ENCODE measurements at places on chromosomes 4 and X.

GRCh38 chr4:9904976-9905587, 116.2 kb downstream of the SLC2A9 start:
- DNase-seq, result no peak

DNA sequence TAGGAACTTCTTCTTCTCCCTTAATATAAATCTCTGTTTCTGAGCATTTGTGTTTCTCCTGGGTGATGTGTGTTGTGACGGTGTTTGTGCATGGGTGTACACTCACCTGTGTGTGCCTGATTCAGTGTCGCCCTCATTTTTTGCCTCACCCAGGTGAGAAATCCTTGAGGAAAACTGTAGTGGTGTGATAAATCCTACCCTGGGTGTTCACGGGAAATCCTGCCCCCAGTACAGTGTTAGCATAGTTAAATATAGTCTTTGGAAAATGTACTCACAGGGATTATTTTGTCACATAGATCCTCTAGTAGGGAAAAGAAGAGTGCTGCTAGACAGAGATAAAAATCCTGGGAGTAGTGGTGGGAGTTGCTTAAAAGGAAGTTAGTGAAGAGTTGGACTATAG, 291.9 kb upstream of the PITX2 start:
- DNase-seq, result no peak

- no peak for DNase-seq
These were observed 11.9 kb downstream of the HSD17B13 start for GRCh38 chr4:87310691-87311335.

DNA sequence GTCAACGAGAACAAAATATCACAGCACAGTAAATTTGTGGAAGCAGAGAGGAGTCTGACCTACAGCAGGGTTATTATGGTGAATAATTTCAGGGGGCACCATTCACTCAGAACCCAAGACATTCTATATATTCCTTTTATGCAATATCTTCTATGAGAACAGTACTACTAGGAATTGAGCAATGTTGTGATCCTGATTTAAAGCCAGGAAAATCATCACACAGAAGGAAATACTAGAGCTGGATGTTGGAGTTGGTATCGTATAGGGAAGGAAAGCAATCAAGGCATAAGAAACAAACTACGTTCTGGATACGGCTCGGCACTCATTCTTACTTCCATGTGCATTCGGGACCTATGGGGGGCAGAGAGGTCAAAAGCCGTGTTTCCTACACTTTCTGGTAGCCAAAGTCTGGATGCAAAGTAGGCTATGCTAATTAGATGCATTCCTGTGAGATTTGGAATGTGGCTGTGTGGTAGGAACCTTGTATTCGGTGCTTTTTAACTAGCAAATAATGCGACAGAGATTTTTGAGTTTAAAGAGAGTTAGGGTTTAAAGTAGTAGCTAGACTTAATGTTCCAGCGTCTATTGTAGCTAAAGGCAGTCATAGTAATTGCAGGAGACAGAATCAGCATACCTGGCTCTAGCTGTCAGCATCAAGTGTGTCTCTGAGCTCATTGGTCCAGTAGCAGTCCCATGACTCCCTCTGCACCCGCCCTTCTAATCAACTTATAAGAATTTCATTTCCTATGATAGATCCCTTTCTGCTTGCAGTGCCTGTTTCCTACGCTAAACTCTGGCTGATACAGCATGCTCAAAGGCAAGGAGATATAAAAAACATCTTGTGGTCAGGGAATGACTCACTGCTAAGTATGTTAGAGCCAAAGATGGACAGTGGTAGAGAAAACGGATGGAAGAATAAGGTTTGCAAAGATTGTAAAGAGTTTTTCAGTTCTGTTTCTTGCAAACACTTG, 43.3 kb upstream of the PDGFC start:
- no peak for DNase-seq

- DNase-seq, result no peak
These were observed 406.2 kb upstream of the PCDH7 start for GRCh38 chr4:30314001-30314400.

DNA sequence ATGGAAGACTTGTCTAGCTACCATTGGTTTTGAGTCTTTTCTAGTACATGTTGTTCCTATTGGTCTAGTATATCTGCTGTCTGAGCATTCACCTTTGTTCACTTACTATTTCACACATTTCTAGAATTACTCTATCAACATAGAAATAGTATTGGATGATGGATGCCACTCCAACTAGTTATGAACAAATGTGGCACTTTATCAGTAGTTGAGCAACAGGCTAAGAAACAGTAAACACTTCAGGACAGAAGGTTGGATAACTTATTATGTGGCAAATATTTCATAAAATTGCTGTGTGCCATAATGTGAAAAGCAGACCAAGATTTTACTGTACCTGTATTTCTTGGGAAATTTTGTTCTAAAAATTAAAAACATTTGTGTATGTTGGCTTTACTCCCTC, 42.4 kb upstream of the GLRA3 start:
- no peak for DNase-seq

DNA sequence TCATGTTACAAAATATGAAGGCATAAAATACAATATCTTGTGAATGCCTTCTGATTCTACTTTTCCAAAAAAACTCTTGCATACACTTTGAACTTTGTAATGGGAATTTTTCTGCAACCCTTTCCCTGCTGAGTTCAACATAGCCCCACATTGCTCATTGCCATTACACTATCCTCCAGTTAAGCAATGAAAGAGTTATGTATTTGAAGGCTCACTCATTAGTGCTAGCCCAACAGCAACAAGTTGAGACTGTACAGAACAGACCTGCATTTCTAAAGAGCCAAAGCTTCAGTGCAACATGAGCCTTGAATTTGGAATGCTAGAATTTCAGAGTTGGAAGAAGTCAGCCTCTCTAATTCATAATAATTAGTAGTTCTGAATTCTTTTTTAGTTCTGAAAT, 44.4 kb upstream of the STAG2 start:
- no peak for DNase-seq

- no peak for DNase-seq
These were observed 12.6 kb upstream of the RAPGEF2 start for GRCh38 chr4:159090255-159090654.

- DNase-seq, result no peak
These were observed 68.9 kb downstream of the HTRA3 start for GRCh38 chr4:8338351-8338961.

- DNase-seq, result no peak
These were observed 17.3 kb upstream of the TBC1D14 start for GRCh38 chr4:6892190-6892908.

DNA sequence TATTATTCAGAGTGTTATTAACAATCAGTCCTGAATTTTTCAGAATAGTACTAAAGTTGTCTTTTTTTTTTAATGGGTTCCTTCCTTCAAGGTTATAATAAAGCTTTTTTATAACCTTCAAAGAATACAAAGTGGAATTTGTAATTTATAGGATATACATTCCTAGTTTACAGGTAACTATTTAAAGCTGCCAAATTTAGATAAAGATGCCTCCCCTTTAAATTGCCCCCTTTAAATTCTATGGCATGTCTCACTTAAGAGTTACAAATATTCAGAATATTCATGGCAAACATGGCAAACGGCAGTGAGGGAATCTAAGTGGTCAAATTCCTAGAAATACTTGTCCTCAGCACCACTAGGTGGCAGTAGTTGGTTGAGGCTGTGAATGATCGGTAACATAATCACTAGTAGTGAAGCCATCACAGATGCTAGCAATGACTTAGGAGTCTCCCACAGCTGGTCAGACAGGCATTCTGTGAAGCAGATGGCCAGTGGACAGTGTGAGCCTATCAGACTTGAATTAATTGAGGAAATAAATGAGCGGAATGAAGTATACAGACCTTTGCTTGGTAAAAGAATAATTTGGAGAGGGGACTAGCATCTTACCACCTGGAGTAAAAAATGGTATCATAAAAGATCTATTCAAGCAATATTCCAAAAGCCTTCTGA, 86.4 kb downstream of the CBR4 start:
- no peak for DNase-seq

DNA sequence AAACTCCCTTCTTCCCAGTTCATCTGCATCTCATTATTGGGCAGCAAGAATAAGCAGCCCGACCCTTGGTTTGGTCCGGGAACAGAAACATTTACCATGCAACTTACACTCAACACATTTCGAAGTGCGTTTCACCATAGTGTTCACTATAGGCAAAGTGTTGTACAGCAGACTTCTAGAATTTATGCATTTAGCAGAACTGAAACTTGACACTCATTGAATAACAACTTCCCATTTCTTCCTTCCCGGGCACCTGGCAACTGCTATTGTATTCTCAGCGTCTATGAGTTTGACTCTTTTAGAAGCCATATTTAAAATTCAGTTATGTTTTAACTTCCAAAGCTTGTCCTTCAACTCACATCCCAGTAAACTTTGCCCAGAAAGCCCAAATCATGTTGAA, 840.6 kb downstream of the NLGN4X start:
- no peak for DNase-seq

DNA sequence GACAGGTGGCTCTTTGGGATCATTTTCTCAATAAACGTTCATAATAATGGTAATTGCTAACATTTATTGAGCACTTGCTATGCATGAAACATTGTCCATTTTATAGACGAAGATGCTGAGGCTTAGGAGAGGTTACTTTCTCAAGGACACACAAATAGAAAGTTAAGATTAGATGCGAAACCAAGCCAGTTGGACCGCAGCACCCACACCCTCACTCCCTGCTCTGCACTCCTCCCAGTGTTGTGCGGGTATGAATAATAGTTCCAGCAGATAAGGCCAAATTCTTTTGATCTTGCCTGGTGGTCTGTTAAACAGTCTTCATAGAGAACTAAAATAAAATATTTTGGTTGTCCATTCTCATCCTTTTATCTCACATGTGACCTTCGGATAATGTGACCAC, 85.0 kb upstream of the BEND4 start:
- no peak for DNase-seq

DNA sequence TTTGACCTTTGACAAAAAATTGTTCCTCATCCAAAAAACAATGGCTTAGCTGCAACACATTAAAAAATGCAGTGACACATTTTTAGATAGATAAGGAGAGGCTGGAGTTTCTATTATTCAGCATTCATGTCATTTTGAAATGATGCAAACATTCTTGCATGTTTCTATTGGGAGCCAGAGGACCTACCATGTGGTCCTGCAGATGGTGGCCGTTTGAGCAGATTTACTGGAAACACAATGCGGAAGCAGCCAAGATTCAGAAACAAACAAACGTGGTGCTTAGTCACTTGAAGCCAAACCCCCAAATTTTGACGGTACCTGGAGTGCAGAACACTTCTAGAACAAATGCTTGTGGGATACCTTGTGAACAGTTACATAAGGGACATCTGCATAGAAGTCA, 456.7 kb downstream of the PCDH18 start:
- DNase-seq, result no peak

- DNase-seq, result no peak
These were observed 115.7 kb upstream of the FAT1 start for GRCh38 chr4:186839122-186840037.

- no peak for DNase-seq
These were observed 202.7 kb downstream of the BANK1 start for GRCh38 chr4:101993002-101993841.

DNA sequence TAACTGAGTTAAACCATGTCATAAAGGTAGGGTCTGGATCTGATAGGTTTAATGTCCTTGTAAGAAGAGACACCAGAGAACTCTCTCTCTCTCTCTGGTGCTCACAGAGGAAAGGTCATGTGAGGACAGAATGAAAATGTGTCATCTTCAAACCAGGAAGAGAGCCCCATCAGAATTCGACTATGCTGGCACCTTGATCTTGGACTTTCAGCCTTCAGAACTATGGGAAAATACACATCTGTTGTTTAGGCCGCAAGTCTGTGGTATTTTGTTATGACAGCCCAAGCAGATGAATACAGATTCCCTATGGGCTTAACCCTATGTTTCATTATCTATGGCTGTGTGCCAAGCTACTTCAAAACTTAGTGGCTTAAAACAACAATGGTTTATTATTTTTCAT, 105.5 kb upstream of the DDIT4L start:
- no peak for DNase-seq

DNA sequence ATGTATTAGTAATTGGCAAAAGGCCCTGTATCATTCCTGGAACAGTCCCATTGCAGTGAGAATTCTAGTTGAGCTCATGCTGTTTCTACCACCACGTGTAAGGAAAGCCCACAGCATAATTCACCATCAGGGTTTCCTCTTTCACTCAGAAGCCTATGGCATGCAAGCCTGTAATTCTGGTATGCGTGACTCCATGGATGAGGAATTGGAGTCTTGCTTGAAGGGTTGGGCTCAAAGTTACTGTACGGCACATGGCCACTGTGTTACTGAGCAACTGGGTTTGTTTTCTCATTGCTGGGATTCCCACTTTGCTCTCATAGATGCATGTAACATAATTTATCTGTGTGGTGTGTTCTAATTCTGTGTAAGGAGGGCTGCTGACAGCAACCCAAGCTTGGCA, 132.3 kb upstream of the NR3C2 start:
- DNase-seq, result no peak

- no peak for DNase-seq
These were observed 134.6 kb downstream of the CPZ start for GRCh38 chr4:8727131-8727530.

- DNase-seq, result no peak
These were observed 2.1 kb downstream of the MND1 start for GRCh38 chr4:153346563-153346962.

- DNase-seq, result no peak
These were observed 1511.0 kb upstream of the ADGRL3 start for GRCh38 chr4:59689149-59689548.

DNA sequence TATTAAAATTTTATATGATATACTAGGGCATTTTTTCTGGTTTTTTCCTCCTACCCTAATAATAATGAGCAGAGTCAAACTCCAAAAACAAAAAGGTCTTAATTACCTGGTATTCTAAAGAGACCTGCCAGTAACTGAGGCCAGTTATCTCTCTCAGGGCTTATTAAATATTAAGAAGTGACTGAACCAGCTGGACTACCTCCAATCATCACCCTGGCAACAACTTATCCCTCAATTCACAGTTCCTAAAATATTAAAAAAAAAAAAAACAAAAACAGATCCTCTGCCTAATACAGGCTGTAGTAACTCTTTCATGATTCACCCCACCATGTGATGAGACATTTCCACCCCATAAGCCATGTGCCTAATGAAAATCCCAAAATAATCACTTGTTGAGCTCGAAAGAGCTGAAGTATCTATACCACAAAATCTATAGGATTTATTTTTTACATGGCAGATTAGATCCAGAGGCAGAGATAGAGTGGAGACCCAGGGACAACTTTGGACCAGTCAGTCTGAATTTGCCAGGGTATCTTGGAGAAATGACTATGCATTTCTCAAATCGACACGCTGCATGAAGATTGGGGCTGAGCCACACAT, 698.0 kb downstream of the FAT4 start:
- no peak for DNase-seq

DNA sequence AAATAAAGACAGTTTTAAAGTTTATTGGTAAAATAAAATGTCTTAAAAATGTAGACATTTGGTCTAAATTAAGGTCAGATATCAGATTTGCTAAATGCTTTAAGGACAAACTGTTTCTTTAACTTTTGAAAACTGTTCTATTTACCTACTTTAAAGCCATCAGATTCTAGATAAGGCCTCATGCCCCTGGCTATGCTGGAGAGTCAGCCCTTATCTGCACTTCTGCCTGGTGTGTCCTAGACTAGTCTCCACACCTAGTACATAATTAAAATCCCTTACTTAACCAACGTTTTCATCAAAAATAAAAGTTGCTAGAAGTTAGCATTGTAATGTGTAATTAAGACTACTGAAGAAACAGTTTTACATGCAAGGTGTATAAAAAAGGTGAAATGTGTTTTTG, 25.6 kb downstream of the HSD17B11 start:
- DNase-seq, result no peak
